ENCODE measurements at places on chromosomes 16 and 17. TPM values are rescaled to one million over a fixed set of nuclear protein-coding genes. Genes with fewer than 3 reads are reported as not detected.

The TNRC6C gene
- total RNA-seq, result 63.8 TPM

The TEKT5 gene
- total RNA-seq, result 0.42 TPM

The GUCY2D gene
- total RNA-seq, result not detected

The DLX4 gene
- 0.17 TPM for total RNA-seq

The SPIRE2 gene
- 2.7 TPM for total RNA-seq

The MYO19 gene
- total RNA-seq, result 65.7 TPM

DNA sequence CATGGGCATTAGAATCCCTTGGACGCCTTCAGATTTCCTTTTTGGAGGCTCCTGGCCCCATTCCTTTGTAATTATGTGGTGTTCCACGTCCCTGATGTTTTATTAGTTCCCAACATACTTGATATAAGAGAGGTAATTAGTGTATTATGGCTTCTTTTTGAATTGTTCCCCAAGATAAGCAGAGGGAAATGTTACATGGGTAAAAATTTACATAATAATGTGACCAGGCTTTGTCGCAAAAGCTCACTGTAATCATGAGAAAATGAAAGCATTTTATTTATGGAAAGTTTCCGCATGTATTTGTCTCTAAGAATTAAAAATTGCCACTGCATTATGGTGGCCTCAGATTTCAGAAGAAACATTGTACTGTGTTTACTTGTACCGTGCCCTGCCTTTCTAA is 177.8 kb downstream of the PRKCA start:
- DNase-seq, result no peak

DNA sequence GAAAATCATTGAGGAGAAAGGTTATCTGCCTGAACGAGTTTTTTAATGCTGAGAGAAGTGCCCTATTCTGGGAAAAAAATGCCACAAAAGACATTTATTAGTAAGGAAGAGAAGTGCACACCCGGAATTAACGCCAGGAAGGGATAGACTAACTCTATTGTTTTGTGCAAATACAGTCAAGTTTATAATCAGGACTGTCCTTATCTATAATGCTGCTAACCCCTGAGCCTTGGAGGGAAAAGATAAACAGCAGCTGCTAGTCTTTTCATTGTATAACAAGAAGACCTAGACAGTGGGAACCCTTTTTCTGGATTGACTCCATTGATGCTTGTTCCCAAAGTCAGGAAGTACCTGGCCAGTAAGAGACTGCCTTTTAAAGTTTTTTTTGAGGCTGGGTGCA is 26.5 kb downstream of the BCAS3 start:
- DNase-seq, result no peak

DNA sequence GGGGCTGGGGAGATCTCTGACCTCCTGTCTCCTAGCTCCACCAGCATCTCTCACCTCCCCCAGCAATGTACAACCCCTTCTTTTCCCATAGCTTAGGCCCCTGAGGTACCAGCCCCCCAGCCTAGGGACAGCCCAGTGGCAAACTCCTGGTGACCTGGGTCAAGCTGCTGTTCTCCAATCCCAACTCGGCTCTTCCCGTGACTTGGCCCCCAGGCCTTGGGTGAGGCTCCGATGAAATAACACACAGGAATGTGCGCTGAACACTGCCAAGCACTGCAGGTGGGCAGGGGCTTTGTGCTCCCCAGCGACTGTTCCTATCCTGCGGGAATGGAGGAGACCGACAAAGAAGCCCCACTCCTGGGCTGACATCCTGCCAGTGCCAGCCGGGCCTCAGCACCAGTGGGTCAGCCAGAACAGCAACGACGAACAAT is 63.7 kb upstream of the AMZ2 start:
- DNase-seq, result no peak

GRCh38 chr16:23504076-23504452 is 6.2 kb downstream of the GGA2 start:
- DNase-seq, result no peak

DNA sequence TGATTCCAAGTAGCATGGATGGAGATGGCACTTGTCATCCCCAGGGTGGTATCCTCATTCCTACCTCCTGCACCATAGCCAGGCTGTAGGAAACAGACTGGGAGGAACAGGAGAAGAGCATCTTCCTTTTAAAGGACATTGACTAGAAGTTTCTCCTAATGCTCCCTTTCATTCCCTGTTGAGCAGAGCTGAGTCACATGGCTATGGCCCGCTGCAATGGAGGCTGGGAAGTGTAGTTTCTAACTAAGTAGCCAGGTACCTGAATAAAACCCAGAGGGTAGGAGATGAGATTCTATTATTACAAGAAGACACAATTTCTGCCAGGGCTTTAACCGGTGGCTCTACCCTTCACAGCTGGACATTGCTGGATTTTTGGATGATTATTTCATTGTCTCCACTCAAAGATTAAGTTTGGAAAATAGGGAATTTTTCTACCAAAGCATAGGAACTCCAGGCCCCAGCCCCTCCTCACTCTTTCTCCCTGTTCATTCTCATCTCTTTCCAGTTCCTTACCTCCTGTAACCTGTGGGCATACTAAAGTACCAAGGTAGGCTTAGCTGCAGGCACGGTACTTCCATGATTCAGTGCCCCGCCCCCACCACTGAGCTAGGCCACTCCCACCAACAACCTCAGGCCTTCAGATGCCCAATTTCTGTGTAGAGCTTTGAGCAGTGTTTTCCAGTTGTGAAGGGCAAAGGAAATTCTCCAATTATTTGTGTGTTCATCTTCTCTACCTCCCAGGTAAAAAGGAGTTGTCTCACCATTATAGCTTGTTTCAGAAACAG is 378.3 kb downstream of the CDH13 start:
- no peak for DNase-seq

DNA sequence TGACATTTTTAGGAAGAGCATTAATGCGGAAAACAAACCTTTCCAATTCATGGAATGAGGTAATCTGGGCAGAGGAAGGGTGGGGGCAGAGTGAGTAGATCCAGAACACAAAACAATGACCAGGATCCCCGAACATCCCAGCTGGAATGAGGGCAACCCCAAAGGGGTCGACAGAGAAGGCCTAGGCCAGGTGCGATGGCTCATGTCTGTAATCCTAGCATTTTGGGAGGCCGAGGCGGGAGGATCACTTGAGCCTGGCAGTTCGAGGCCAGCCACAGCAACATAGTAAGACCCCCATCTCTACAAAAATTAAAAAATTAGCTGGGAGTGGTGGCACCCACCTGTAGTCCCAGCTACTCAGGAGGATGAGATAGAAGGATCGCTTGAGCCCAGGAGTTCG is 64.7 kb downstream of the ZFHX3 start:
- no peak for DNase-seq

DNA sequence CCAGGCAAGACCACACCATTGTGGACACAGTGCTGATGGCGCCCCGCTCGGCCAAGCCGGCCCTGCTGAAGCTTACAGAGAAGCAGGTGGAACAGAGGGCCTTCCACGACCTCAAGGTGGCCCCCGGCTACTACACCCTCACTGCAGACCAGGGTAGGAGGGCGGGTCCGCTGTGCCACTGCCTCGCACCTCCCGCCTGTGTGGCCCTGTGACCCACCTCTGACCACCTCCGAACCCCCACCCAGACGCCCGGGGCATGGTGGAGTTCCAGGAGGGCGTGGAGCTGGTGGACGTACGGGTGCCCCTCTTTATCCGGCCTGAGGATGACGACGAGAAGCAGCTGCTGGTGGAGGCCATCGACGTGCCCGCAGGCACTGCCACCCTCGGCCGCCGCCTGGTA is 21.1 kb downstream of the ITGB4 start:
- no peak for DNase-seq

DNA sequence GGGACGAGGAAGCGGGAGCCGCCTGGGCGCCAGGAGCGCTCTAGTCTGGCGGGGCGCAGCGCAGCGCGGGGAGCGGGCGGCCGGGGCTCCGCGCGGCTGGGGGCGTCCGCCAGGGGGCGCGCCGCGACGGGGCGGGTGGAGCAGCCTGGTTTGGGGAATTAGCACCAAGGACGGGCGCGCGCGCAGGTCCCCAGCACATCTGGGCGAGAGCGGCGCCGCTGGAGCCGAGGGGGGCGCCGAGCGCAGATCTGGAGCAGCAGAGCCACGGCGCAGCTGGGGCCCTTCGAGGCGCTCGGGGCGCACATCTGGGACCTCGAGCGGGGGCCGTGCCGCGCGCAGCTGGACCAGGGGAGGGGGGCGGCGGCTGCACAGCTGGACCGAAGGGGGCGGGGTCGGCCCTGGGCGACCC is at the start of gene NXPH3:
Gene NXPH3, plus strand, starts transcription at position 193 of the 409 bp plus-strand sequence. CDS start 349 bp downstream, outside the sequence.
- DNase-seq, result peak; percentile 72

DNA sequence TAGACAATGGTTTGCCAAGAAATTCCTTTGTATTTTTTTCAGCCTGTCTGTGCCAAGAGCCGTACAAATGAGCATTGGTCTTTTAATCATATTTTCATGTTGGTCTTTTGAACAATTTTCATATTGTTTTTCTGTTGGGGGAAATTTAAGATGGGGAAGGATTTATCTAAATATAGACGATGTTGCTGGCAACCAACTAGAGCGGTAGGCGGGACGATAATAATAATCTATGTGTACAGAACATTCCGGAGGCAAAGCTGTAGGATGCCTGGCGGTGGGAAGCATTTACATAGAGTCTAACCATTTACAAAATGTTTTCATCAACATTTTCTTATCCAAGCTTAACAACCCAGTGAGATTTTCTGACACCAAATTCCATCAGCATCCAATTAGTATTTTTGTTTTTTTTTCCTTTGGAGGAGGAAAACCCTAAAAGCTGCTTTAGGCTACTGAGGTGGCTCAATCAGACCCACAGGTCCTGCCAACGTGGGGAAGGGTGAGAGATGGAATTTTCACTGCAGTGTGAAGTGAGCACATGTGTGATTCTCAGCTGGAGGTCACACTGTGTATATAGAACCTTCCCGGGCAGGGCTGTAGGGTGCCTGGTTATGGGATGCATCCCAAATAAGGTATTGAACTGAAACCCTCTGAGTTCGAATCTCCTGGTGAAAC is 11.7 kb upstream of the SEC14L1 start:
- no peak for DNase-seq

DNA sequence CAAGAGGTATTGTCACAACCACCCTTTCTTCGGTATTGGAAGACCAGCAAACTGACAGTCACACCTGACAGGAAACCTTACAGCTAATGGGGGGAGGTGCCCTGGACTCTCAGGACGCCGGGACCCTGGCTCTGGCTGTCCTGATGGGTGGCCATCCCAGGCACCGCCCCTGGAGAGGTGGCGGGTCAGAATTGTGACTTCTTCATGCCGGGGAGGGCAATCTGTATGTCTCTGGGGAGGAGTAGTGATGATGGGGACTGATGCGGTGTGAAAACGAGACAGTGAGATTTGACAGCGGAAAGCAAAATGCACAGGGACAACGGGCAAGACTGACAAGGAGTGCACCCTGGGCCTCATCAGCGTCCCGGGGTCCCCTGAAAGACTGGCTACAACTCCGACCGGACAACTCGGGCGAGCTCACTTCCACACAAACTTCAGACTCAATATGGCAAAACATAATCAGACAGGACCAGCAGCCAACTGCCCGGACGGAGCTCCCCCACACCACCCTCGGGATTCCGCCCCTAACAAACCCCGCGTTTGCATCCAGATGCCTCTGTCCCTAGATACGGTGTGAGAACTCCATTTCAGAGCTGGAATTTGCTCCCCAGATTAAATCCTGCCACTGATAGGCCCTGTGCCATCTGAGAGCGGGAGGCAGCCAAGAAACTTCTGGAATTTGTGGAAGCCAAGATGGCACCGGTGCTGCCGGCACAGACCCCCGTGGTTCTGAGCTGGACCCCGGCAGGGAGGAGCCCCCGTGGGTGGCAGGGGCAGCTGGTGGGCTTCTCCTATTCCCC is 83.6 kb upstream of the CREBBP start:
- no peak for DNase-seq

- DNase-seq, result no peak
These were observed 13.2 kb upstream of the RPTOR start for GRCh38 chr17:80531400-80531799.

GRCh38 chr17:73765824-73766563 is 121.7 kb upstream of the SDK2 start:
- no peak for DNase-seq

DNA sequence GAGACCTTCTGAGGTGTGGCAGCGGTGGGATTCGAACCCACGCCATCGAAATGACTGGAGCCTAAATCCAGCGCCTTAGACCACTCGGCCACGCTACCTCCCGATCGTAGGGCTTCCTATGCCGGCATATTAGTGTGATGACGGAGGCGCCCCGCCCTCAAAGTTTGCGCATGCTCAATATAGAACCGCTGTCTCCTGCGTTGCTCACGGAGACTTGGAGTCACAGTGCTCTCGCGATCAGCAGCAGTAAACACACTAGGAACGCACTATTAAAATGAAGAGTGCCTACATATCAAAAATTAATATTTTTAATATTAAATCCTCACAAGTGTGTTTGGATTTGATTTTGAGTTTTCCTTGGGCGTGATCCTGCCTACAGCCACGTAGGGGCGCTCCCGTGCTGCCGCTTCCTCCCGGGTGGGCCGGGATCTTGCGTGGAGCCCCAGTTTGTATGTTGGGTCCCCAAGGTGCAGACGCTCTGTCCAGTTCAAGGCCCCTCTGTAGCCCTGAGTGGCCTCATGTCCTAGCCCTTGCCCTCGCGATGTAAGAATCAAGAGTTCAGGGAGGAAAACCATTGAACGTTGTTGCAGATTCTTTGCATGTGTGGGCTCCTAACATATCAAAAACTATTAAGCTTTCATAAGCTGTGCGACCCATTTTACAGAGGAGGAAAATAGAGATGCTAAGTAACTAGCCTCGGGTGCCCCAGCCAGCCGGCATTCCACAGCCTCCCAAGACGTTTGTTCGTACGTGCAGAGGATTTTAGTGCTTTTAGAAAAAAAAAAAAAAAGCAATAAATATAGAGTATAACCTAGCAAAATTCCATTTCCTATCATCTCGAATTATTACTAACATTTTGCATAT is 10.2 kb upstream of the EEF2K start:
- DNase-seq, result peak; percentile 96

DNA sequence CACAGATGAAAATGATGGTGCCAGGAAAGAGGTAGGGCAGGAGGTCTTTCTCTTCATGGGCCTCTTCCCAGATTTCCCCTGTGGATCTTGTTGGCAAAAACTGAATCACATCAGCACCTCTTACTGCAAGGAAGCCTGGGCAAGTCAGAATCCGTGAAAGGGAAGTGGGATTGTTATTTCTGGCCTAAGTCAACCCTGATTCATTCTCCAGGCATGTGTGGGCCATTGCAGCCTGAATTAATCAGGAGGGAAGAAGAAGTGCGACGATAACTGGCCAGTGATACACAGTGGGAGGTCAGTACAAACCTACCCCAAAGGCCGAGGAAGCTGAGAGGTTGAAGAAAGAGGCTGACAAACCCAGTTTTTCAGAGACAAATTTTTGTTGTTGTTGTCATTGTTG is 17.9 kb upstream of the NSMCE1 start:
- DNase-seq, result no peak

- no peak for DNase-seq
These were observed 99.4 kb downstream of the NPIPB11 start for GRCh38 chr16:29306943-29307597.

GRCh38 chr17:71703701-71704100 is 417.1 kb upstream of the SOX9 start:
- DNase-seq, result no peak

DNA sequence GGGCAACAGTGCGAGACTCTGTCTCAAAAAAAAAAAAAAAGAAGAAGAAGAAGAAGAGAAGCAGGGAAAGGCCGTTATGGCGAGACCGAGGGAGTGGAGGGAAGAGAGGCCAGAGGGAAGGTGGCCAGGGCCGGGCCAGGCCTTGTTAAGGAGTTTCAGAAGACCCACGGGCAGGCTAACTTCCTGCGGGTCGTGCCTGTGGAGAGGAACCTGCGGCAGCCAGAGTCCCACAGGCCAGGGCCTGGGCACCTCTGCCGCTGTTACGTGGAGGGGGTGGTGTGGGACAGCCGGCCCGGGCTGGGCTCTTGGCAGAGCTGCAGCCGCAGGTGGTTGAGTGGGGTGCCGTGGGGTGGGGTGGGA is 5.4 kb downstream of the WDR81 start:
- DNase-seq, result no peak

GRCh38 chr17:69858460-69858859 is 216.6 kb upstream of the KCNJ16 start:
- no peak for DNase-seq
